ENCODE measurements at places on chromosomes 13 and 19.

DNA sequence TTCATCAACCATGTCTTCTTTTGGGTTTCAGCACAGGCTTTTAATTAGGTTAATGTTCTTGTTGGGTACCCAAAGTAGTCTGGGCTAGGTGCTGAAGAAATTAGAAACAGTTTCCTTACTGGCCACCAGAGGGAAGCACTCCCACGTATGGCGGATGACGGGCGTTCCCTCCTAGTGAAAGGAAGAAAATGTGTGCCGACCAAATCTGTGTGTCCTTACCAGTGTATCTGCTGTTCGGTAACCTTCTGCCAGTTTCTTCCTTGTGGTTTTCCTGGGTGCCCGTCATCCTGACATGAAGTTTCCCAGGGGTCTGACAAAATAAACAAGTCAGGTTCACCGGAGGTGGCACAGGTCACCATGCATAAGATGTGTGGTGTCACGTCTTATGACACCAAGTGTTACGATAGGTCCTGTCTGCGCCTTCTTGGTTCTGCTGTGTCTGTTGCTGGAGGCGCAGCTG lies 6.0 kb upstream of the WDR88 start:
- peak; percentile 63 for DNase-seq

DNA sequence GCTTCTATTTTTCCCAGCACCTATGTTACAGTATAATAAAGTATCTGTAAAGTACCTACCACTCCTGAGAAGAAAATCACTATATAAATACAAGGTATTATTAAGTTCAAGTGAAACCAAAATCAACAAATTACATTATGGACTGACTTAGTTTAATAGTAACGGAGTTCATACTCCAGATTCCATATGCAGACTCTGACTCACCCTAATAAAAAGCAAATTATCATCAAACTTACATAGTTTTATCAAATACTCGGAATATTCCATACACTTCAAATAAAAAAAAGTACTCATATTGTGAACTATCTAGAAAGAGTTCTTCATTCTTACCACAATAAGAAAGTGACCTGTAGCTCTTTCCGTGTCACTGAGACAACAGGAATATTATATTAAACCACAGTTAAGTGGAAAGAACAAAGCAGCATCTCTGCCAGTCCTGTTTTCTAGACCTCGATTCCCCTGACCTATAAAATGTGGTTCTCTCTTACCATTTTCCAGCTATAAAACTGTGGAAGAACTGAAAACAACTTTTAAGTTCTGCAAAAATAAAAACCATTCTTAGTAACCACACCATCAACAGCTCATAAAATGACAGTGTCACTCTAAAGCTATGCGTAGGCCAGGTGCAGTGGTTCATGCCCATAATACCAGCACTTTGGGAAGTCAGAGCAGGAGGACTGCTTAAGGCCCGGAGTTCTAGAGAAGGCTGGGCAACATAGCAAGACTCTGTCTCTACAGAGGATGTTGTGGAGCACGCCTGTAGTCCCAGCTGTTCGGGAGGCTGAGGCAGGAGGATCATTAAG lies 42.6 kb downstream of the USP12 start:
- DNase-seq, result no peak

GRCh38 chr13:43022934-43023288 lies 475 bp upstream of the DNAJC15 start:
- no peak for DNase-seq

DNA sequence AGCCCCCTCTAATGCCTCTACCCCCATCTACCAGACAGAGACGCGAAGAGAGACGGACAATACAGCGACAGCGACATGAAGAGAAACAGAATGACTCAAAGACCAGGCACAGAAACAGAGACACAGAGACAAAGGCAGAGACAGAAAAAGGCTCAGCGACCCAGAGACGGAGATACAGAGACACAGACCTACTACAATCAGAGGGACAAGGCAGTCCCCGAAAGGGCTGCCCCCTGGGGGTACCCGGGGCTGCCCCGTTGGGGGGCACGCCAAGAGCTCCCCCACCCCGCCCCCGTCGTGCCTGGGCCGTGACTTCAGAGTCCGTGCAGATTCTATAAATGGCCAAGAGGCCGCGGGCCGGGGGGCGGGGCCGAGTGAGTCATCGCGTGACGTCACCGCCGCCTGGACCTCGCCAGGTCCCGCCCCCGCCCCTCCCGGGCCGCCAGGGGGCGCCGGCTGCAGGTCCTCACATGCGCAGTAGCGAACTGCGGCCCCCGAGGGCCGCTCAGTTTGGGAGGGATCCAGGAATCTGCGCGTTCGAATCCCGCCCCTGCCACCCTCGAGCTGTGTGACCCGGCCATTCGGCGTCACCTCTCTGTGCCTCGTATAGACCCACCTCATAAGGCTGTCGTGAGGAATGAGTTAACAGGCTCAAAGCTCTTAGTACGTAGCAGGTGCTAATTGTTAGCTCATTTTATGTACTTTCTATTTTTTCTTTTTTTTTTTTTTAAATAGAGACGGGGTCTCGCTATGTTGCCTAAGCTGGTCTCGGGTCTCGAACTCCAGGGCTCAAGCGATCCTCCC lies 2.7 kb upstream of the CNN1 start:
- DNase-seq, result peak; percentile 92

GRCh38 chr19:19349365-19349764 lies 28.7 kb downstream of the MAU2 start:
- DNase-seq, result no peak

DNA sequence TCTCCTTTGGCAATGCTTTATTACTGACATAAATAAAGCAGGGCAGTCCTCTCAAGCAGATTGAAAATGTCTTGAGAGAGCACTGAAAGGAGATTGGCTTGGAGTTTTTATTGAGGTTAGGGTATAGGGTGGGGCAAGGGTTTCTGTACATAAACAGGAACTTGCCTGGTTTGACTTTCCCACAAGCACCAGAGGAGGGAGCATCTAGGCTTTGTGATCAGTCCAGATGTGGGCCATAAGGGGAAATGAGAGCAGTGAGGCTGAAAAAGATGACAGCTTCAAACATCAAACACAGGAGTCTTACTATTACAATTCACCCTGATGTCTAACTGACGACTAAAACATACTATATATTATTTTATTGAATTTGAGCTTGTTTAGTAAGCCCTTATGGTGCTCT lies 260.9 kb downstream of the MTUS2 start:
- peak; percentile 8 for DNase-seq

DNA sequence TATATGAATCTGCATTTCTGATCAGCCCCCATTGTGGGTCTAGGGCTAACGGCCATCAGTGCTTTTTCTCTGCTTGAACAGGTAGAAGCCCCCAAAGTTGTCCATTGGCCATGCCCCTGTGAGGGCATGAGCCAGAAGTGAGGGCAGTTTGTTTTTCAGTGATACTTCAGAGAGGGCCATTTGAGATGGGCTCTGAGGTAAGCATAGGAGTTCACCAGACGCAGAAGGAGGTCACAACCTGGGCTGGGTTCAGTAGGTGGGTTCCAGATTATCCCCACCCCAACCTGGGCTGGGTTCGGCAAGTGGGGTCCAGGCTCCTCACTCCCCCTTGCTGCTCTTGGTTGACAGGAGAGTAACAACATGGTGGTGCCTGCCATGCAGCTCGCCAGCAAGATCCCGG lies 33.4 kb downstream of the MAU2 start:
- DNase-seq, result no peak

DNA sequence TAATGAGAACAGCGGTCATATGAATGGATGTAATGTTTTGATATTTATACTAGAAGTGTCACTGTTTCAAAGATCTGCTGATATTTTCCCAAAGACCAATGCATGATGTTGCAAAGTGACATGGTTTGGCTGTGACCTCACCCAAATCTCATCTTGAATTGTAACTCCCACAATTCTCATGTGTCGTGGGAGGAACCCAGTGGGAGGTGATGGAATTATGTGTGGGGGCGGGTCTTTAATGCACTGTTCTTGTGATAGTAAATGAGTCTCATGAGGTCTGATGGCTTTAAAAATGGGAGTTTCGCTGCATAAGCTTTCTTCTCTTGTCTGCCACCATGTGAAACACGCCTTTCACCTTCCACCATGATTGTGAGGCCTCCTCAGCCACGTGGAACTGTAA lies 98.3 kb downstream of the AKAP11 start:
- no peak for DNase-seq

- no peak for DNase-seq
Measured at GRCh38 chr13:76094645-76095044, 458.5 kb downstream of the LMO7 start.

DNA sequence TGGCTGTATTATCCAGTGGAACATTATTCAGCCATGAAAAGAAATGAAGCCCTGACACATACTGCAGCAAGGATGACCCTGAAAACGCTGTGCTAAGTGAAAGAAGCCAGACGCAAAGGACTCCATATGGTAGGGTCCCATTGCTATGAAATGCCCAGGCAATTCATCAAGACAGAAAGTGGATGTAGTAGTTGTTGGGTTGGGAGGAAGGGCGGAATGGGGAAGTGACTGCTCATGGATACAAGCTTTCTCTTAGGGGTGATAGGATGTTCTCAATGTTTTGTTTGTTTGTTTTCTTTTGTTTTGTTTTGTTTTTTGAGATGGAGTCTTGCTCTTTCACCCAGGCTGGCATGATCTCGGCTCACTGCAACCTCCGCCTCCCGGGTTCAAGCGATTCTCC lies 11.1 kb upstream of the CEACAM16 start:
- DNase-seq, result no peak

- DNase-seq, result no peak
Measured at GRCh38 chr19:18386543-18387271, 749 bp downstream of the GDF15 start.

GRCh38 chr13:21333186-21333585 lies 125.9 kb downstream of the ZDHHC20 start:
- no peak for DNase-seq

GRCh38 chr13:100491164-100491842 lies 97.3 kb downstream of the GGACT start:
- DNase-seq, result no peak

DNA sequence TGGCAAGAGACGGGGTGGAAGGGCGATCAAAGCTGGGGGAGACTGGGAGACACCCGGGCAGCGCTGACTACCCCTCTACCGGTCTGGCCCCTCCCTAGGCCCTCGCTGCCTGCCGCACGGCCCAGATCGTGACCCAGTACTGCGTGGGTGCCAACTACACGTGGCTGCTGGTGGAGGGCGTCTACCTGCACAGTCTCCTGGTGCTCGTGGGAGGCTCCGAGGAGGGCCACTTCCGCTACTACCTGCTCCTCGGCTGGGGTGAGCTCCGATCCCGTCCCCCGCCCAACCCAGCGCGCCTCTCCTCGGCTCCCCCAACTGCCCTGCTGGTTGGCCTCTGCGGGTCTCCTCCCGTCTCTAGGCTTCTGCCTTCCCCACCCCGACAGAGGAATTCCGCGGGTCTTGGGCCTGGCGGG lies 8.8 kb downstream of the GIPR start:
- peak; percentile 67 for DNase-seq

DNA sequence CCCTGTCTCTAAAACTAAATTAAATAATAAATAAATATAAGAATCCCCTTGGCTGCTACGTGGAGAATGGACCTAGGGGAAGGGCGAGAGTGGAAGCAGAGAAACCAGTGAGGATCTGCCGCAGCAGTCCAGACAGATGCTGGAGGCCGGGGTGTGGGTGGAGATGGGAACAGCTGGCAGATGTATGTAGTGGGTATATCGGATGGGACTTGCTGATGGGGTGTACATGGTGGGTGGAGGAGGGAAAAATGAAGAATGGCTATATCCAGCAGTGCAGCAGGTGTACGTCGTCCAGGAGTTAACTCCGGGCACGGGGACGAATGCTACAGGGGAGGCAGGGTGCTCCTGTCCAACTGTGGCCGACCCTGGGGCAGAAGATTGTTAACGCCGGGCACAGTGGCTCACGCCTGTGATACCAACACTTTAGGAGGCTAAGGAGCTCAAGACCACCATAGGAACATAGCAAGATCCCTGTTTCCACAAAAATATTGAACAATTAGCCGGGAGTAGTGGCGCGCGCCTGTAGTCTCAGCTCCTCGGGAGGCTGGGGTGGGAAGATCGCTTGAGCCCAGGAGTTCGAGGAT lies 654 bp downstream of the CEP89 start:
- no peak for DNase-seq

Data from activated CD4-positive, alpha-beta T cell treated with anti-CD3 and anti-CD28 coated beads for 48 hours (primary cell).